ENCODE measurements at places on chromosomes 1 and 21. TPM values are rescaled to one million over a fixed set of nuclear protein-coding genes. Genes with fewer than 3 reads are reported as not detected.

The CELA2A gene
- total RNA-seq = not detected

DNA sequence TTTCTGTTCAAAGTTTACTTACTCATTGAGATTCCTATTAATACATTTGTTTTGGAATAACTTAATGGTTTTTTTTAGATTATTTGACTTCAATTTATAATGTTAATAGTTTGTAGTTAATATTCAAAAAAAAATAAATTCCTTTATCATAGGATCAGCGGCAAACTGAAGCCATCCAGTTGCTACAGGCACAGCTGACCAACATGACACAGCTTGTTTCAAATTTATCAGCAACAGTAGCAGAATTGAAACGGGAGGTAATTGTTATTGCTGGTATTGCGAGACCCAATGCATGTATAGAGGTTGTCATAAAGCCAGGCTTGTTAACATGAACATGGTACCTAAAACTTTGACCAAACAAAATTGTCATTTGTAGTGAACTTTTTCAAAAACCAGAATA lies 59.0 kb upstream of the FASLG start:
- no peak overlapping the region for H3K27ac ChIP-seq
- no peaks in the 10 kb centered on the region for H3K27me3 ChIP-seq
- no peak overlapping the region for H3K4me3 ChIP-seq
- H3K36me3 ChIP-seq = peaks cover 38% of the 10 kb centered on the region

The SPRR3 gene
- not detected for total RNA-seq

DNA sequence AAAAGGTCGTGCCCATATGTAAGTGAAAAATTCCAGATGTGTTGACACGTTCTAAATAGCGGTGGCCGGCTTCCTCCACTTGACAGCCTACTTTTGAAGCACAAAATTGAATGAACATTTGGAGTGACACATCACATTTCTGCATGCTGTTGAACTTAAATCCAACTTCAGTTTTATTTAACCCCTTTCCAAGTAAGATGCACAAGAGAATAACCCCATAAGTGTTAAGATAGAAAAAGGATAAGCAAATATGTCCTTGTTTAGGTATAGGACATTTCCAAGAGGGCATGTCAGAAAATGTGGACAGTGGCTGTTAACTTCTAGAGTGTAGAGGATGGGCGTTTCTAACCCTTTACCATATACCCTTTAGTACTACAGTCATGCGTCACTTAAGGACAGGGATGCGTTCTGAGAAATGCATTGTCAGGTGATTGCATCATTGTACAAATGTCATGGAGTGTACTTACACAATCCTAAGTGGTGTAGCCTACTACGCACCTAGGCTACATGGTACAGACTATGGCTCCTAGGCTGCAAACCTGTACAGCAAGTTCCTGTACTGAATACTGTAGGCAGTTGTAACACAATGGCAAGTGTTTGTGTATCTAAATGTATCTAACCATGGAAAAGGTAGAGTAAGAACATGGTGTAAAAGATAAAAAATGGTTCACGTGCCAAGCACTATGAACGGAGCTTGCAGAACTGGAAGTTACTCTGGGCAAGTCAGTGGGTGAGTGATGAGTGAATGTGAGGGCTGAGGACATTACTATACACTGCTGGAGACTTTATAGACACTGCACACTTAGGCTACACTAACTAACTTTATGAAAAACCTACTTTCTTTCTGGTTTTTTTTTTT lies 9.3 kb upstream of the FAM89A start:
- no peaks in the 10 kb centered on the region for H3K27me3 ChIP-seq
- no peaks in the 10 kb centered on the region for H3K36me3 ChIP-seq

The SAMD11 gene
- total RNA-seq = not detected

The ERRFI1 gene
- 5.8 TPM for total RNA-seq

The NEXN gene
- 1.1 TPM for total RNA-seq

DNA sequence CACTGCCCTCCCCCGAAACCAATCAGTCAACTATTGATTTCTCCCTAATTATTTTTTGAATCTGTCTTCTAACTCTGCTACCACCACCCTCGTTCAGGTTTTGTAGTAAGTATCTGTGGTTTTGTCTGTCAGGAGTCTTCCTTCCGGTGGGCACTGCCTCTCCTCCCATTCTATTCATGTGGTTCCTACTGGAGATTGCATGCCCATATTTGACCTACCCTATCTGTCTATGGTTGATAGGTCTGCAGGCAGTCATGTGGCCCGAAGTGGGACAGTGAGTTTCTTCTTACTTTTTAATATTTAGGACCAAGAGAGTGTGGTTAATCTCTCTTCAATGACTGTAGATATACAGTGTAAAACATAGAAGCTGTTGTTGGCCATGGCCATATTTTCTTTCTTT lies 17.8 kb upstream of the MAST2 start:
- peaks cover 18% of the 10 kb centered on the region for H3K4me1 ChIP-seq
- H3K4me3 ChIP-seq = peak overlapping the region; percentile 73
- H3K27ac ChIP-seq = no peak overlapping the region
- peak; percentile 40 for DNase-seq

- no peaks in the 10 kb centered on the region for H3K27me3 ChIP-seq
- H3K27ac ChIP-seq = no peak overlapping the region
- H3K36me3 ChIP-seq = no peaks in the 10 kb centered on the region
These were observed 123.2 kb downstream of the DMRTB1 start for GRCh38 chr1:53582211-53583020.

The AUNIP gene
- total RNA-seq = not detected

DNA sequence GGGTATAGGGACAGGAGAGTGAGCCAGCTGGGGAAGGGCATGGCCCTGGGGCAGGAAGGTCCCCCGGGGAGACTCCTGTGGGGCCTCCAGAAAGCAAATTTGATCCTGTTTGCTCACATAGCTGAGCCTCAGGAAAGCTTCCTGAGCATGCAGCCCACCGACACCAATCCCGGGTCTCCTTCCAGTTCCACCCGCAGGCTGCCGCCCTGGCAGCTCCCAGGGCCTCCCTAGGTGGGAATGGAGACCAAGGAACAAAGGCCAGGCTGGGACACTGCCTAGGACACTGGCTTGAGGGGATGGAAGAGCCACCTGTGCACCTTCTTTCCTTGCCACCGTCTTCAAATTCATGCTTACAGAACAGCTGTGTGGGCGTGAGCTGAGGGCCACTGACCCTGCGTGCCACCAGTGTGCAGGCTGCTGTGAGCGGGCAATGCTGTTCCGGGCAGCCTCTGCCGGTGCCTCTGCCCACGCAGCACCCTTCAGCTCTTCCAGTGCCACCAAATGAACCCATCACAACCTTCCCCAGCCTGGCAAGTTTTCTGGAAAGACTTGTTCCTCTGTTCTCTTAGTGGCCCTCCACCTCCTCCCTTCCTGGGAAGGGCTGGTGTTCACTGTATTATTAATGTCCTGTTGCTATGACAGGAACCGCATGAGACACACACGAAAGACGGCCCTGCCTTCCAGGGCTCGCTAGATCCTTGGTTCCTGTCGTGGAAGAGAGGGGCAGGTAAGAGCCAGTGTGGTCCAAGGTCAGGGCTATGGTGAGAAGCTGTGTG lies 53.6 kb downstream of the ACBD3 start:
- H3K27me3 ChIP-seq = no peaks in the 10 kb centered on the region
- H3K36me3 ChIP-seq = no peaks in the 10 kb centered on the region
- peaks cover 4% of the 10 kb centered on the region for H3K4me1 ChIP-seq
- no peak for DNase-seq

DNA sequence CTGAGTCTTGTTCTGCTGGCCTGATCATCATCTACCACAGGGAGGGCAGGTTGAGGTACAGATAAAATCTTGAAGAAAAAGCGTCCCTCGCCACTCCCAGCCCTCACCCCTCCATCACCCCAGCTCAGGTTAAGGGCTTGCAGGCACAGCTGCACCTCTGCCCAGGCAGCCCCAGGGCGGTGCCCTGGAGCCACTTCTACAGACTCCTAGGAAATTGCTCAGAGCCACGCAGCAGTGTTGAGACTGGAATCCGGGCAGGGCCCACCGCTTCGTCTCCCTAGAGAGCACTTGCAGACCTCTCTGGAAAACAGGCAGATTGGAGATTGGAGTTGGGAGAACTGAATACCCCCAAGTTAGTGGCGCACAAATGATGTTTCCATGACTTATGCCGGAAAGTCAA lies 35.3 kb downstream of the VN1R5 start:
- no peak overlapping the region for H3K4me3 ChIP-seq
- H3K36me3 ChIP-seq = no peaks in the 10 kb centered on the region
- H3K27ac ChIP-seq = no peak overlapping the region
- no peak for DNase-seq
- no peaks in the 10 kb centered on the region for H3K4me1 ChIP-seq
- no peaks in the 10 kb centered on the region for H3K27me3 ChIP-seq

GRCh38 chr1:162405800-162406199 lies 6.1 kb downstream of the SH2D1B start:
- no peaks in the 10 kb centered on the region for H3K4me1 ChIP-seq
- peaks cover 2% of the 10 kb centered on the region for H3K27me3 ChIP-seq
- DNase-seq = no peak
- no peak overlapping the region for H3K4me3 ChIP-seq
- H3K36me3 ChIP-seq = no peaks in the 10 kb centered on the region

The LMOD1 gene
- not detected for total RNA-seq

- H3K4me1 ChIP-seq = no peaks in the 10 kb centered on the region
- no peak for DNase-seq
- H3K36me3 ChIP-seq = no peaks in the 10 kb centered on the region
These were observed 23.5 kb upstream of the SYDE2 start for GRCh38 chr1:85224295-85224694.

The KIF26B gene
- total RNA-seq = not detected

The BARHL2 gene
- not detected for total RNA-seq

The MYOM3 gene
- total RNA-seq = not detected

The PTPN14 gene
- 0.10 TPM for total RNA-seq

The SLC6A9 gene
- total RNA-seq = 0.20 TPM

The VSIG8 gene
- not detected for total RNA-seq

- H3K4me3 ChIP-seq = no peak overlapping the region
- H3K27me3 ChIP-seq = peaks cover 4% of the 10 kb centered on the region
- H3K4me1 ChIP-seq = no peaks in the 10 kb centered on the region
- no peak overlapping the region for H3K27ac ChIP-seq
- no peaks in the 10 kb centered on the region for H3K36me3 ChIP-seq
- DNase-seq = no peak
These were observed 193.0 kb downstream of the CACNA1E start for GRCh38 chr1:181676269-181676668.

The RYR2 gene
- 0.02 TPM for total RNA-seq

- no peaks in the 10 kb centered on the region for H3K36me3 ChIP-seq
- no peak overlapping the region for H3K27ac ChIP-seq
- no peak overlapping the region for H3K4me3 ChIP-seq
- no peaks in the 10 kb centered on the region for H3K4me1 ChIP-seq
- H3K27me3 ChIP-seq = no peaks in the 10 kb centered on the region
- no peak for DNase-seq
These were observed 70.2 kb downstream of the DAB1 start for GRCh38 chr1:57353654-57354053.

GRCh38 chr1:243572940-243573339 lies 277.1 kb downstream of the AKT3 start:
- H3K4me1 ChIP-seq = no peaks in the 10 kb centered on the region
- H3K36me3 ChIP-seq = peaks cover 3% of the 10 kb centered on the region
- no peak overlapping the region for H3K4me3 ChIP-seq
- H3K27ac ChIP-seq = no peak overlapping the region
- H3K27me3 ChIP-seq = no peaks in the 10 kb centered on the region
- DNase-seq = no peak
